ENCODE measurements at places on chromosomes 7 and 10. TPM values are rescaled to one million over a fixed set of nuclear protein-coding genes. Genes with fewer than 3 reads are reported as not detected.

Gene NEUROG3
- total RNA-seq: 0.64 TPM

Gene RELN
- total RNA-seq: 1.5 TPM

Gene KCNH2
- total RNA-seq: 39.0 TPM

Gene RUFY2
- 23.2 TPM for total RNA-seq

DNA sequence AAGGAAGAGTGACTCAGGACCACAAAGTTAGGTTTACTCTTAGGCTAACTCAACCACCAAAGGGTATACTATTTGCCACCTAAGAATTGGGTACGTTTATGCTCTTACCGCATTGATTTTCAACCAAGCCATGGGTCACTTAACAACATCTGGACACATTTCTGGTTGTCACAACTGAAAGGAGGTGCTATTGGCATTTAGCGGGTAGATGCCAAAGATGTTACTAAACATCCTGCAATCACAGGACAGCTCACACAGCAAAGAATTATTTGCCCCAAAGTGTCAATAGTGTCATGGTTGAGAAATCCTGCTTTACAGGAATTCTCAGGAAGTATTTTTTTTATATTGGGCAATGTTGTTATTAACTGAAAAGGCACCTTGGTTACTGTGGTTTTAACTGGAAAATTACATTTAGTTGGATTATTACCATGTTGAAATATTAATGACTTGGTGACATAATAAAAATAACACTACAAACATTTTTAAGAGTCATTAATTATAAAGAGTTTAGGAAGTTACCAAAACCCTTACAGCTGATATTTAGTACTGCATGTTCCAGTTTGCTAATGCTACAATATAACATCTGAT is 185.0 kb upstream of the TMEM196 start:
- H3K36me3 ChIP-seq: no peaks in the 10 kb centered on the region
- H3K27ac ChIP-seq: no peak overlapping the region
- no peak overlapping the region for H3K4me3 ChIP-seq
- no peaks in the 10 kb centered on the region for H3K4me1 ChIP-seq

DNA sequence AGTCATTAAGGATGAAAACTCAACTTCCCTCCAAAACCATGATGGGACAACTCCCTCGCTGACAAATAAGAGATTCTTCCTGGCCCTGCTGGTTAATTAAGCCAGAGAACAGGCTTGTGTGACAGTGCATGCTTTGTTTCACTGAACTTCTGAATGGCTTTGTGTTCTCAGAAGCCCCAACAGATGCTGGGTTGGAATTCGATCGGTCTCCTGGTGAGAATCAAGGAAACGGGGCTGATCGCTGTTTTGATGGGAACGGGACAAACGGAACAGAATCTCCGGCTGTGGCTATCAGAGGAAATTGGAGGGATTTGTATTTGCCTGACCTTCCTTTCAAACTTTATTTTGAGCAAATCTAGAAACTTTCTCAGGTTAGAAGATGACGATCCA is 145.0 kb downstream of the RNF216 start:
- no peaks in the 10 kb centered on the region for H3K27me3 ChIP-seq
- H3K27ac ChIP-seq: peak overlapping the region; percentile 80
- DNase-seq: no peak
- peaks cover 52% of the 10 kb centered on the region for H3K4me1 ChIP-seq

- no peaks in the 10 kb centered on the region for H3K36me3 ChIP-seq
- DNase-seq: no peak
- no peak overlapping the region for H3K4me3 ChIP-seq
- no peaks in the 10 kb centered on the region for H3K27me3 ChIP-seq
- H3K27ac ChIP-seq: no peak overlapping the region
- no peaks in the 10 kb centered on the region for H3K4me1 ChIP-seq
These were observed 115.2 kb upstream of the CDK1 start for GRCh38 chr10:60662917-60663614.

- peaks cover 4% of the 10 kb centered on the region for H3K4me1 ChIP-seq
- no peak overlapping the region for H3K27ac ChIP-seq
- H3K36me3 ChIP-seq: no peaks in the 10 kb centered on the region
- DNase-seq: no peak
- H3K4me3 ChIP-seq: no peak overlapping the region
These were observed 286.8 kb downstream of the PARD3 start for GRCh38 chr10:34528320-34528719.

GRCh38 chr10:72306215-72306760 is 32.6 kb downstream of the DDIT4 start:
- peaks cover 14% of the 10 kb centered on the region for H3K4me1 ChIP-seq
- H3K27ac ChIP-seq: no peak overlapping the region
- no peaks in the 10 kb centered on the region for H3K36me3 ChIP-seq
- no peak for DNase-seq
- H3K4me3 ChIP-seq: no peak overlapping the region
- H3K27me3 ChIP-seq: no peaks in the 10 kb centered on the region

DNA sequence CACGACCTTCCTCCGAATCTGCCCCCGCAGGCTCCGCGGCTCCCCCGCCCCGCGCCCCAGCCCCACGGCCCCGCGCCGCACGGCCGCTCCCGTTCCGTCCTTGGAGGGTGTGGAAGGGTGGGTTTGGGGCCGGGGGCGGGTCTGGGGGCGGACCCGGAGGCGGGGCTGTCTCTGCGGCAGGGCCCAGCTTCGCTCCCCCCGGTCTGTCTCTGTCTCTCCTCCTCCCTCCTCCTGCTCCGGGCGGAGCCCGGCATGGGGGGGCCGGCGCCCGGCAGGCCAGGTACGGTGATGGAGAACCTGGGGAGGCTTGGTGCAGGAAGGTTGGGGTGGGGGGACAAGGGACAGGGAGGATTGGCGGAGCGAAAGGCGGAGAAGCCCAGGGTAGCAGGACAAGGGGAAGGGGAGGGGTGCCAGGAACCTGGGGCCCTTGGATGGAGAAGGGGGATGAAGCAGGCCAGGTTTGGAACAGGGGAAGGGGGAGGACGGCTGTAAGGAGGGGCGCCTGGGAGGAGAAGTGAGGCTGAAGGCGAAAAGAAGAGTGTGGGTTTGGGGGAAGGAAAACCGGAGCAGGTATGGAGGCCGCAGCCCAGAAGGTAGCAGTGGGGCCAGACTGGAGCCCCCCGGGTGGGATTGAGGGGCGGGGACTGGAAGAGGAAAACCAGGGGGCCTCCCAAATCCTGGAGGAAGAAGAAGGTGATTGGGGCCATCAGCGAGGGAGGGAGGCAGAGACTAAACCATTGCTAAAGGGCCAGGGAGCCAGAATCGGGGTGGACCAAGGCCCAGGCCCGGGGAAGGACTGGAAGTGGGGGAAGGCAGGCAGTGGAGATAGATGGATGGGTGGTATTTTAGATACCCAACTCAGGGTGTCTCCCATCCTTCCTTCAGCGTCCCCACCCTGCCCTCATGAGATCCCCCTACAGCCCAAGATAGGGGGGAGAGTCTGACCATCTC is at the start of gene NYAP1:
TSS of gene NYAP1 (plus strand) at position 206 of the 951 bp plus-strand sequence. CDS start 1,385 bp downstream, outside the sequence.
- peak within 1 kb of the TSS; percentile 63 for H3K4me3 ChIP-seq
- DNase-seq: peak; percentile 72
- no peaks in the 10 kb centered on the region for H3K27me3 ChIP-seq
- no peaks in the 10 kb centered on the region for H3K36me3 ChIP-seq
- peak within 1 kb of the TSS; percentile 57 for H3K27ac ChIP-seq
- H3K4me1 ChIP-seq: peaks cover 12% of the 10 kb centered on the region
